Omental fat pad (tissue), 4 donors: ENCODE measurements at places on chromosomes 2 and 18.

DNA sequence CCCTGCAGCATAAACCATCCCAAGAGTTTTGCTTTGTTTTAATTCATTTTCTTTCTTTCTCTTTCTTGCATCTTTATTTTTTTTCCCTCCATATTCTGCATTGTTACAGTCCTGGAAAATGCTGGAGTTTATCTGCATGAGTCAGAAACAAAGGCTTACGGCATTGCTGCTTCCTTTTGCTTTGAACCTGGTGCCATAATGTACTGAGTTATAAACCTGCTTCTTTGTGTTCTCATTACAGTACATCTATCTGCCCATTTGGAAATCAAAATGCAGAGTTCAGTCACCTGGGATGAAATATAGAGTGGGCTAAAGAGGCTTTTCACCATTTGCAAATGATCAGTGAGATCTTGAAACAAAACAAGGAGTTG, 1009.2 kb upstream of the FANCL start:
- DNase-seq: no peak

DNA sequence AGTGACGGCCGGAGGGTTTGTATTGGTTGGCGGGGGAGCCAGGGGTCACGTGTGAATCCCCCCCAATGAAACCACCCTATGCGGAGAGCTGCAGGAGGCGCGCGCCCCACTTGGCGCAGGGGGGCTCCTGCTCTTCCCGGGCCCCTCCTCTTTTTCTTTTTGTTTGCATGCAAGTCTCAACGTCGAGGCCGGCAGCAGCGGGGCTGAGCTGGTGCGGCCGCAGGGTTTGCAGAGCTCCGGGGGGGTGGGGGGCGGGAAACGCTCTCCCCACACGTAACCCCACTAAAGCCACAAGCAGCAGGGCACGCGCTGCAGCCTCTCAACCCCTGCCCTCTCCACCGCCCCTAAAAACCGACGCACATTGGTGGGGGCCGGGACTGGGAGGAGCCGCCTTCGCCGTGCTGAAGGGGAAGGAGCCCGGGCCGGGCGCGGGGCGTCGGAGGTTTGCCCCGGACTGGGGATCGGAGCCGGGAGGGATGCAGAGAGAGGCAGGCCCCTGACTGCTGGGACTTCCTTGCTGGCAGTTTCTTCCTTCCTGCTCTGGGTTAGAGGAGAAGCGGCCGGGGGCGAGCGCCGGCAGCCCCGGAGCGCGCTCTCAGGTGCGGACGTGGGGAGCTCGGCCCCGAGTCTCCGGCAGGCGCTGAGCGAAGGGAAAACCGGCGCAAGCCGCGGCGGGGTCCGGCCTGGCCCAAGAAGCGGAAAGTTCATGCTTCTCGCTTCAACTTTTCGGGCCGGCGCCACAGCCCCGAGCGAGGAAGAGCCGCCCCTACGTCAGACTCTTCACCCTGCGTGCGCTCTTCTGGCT, 864 bp downstream of the LBH start:
- DNase-seq: no peak

DNA sequence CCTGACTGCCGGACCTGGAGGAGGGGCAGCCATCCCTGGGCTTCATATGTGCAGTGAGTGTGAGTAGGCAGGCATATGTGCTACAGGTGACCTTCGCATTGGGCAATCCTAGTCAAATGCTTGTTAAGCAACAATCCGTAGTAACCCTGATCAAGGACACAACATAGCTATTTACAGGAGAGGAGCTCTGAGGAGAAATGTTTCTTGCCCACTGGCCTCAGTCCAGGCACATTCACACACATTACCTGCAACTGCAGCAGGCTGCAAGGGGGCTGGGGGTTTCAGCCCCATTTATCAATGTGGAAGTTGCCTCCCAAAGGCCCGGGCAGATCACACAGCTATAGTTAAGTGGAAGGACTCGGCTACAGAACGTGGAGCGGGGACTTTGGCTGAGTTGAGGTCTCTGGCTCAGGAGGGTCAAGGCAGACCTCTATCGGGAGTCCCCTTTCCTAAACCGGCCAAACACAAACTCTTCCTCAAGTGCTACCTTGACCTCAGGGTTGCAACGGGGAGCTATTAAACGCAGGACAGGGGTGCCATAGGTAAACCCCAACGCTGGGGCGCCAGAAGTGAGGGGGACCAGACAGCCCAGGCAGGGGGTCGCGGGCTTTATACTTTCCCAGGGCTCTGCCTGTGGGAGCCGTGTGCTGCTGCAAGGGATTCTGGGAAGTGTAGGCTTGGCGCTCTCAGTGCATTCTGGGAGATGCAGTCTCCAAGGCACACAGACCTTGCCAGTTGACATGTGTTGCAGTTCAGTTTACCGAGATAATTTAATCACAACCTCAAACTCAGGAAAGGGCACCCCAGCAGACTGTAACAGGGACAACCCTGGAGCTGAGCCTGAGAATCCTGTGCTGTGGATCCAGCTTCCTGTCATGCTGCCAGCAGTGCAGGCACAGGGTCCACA, 9.4 kb downstream of the KHK start:
- DNase-seq: no peak

DNA sequence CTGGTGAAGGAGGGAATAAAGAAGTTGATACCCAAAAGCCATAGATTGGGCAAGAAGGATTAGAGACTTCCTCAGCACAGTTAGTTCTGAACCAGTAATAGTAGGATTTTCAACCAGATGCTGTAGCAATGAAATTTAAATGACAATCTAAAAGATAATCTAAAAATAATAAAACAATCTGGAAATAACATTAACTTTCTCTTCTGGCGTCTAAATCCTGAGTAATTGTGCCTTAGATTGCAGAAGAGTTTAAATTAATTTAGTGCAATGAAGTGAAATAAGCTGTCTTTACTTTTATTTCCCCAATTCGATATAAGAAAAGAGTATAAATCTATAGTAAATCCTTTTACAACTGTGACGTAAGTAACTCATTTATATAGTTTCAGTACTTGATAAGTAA, 186.8 kb upstream of the DOK6 start:
- DNase-seq: no peak

DNA sequence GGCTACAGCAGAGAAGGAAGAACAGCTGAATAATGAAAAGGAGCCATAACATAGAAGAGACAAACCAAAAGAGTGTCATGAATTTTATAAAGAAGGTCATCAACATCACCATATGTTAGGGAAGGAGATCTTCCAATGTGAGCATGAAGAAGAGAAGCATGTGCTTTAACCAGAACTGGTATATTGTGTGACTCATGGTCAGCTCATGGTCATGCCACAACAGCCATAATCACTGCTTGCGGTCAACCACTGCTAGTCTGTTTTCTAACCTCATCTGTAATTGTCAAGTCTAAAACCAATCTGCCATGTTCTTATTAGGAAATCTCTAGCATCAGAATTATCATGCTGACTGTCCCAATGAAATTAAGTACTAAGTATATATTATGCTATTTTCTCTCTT, 204.1 kb upstream of the VRK2 start:
- DNase-seq: no peak

- no peak for DNase-seq
Measured at GRCh38 chr2:99651930-99652670, 162.3 kb upstream of the REV1 start.

DNA sequence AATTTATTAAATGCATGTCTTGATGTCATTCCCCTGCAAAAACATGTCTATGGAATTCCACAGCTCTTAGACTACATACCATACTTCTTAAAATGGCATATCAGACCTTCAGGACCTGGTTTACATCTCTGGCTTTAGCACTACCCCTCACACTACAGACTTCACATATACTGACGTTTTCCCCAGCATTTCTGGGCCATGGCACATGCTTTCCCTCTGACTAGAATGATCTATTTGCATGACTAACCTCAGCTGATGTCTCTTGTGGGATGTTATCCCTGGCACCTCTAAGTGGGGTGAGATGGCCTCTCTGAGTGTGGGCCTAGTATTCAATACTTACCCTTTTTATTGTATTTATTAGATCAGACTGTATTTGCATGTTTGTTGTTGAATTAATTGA, 381.6 kb downstream of the ERBB4 start:
- no peak for DNase-seq

- no peak for DNase-seq
Measured at GRCh38 chr2:5442736-5443135, 249.4 kb upstream of the SOX11 start.

DNA sequence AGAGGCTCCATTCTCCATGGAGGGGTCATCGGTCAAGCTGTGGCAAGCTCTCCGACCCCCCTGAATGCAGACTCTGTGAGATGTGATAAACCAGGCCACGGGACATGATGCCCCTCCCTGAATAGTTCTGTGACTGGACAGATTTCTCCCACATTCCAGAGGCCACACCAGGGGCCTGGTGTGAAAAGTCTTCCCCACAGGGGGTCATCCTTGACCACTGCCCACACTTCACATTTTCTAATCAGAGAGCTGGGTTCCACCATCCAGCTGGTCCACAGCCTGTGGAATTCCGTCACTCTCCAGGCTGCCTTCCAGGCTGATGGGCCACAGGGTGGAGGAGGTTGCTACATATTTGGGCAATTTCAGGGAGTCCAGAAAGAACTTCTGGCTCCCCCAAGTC, 51.3 kb upstream of the CYRIA start:
- no peak for DNase-seq
